ENCODE measurements at places on chromosomes 1 and 21.
A peak's percentile ranks its signal among the peaks of the same experiment; 100 is the strongest.

DNA sequence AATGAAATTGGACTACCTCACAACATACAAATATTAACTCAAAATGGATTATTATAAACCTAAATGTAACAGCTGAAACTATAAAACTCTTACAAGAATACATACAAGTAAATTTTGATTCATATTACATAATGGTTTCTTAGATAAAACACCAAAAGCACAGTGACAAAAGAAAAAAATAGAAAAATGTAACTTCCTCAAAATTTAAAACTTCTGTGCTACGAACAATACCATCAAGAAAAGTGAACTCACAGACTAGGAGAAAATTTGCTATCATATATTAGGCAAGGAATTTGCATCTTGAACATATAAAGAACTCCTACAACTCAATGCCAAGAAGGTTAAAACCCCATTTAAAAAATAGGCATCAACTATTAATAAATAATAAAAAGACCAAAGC lies 31.2 kb downstream of the ANGPTL3 start:
- no peaks in the 10 kb centered on the region for H3K27me3 ChIP-seq
- H3K27ac ChIP-seq = no peak overlapping the region
- H3K4me1 ChIP-seq = no peaks in the 10 kb centered on the region
- H3K4me3 ChIP-seq = no peak overlapping the region
- H3K36me3 ChIP-seq = no peaks in the 10 kb centered on the region

- DNase-seq = no peak
- no peak overlapping the region for H3K27ac ChIP-seq
- H3K4me1 ChIP-seq = no peaks in the 10 kb centered on the region
- H3K36me3 ChIP-seq = no peaks in the 10 kb centered on the region
- no peak overlapping the region for H3K4me3 ChIP-seq
- no peaks in the 10 kb centered on the region for H3K27me3 ChIP-seq
Measured at GRCh38 chr1:147052677-147053076, 114.6 kb downstream of the NBPF12 start.

DNA sequence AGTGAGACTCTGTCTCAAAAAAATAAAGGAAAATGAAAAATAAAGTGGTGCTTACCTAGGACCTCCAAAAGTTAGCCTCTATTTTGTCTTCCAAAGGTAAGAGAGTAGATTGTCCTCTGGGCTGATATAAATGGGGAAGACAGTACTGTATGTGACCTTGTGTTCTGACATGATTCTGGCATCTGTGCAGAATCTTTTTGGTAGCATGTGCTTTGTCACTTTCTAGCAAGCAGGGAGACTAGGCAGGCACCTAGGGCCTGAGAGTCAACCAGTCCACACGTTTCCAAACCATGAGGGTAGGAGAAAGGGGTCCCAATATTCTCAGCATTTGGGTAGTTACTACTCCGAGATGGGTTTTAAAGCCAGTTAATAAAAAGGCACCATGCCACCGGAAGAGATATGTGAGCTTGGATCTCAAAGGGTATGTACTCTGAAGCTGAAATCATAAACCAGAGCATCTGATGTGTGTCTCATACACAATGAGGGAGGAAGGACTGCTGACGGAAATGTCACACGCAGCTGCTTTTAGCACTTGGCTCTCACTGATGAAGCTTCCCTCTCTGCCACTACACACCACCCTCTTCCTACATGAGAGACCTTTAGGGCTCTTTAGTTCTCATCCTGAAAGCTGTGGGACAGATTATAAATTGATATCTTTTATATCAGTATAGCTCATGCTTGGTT lies 27.0 kb upstream of the SLC16A1 start:
- H3K4me3 ChIP-seq = no peak overlapping the region
- H3K27ac ChIP-seq = no peak overlapping the region
- no peaks in the 10 kb centered on the region for H3K27me3 ChIP-seq
- no peaks in the 10 kb centered on the region for H3K36me3 ChIP-seq
- H3K4me1 ChIP-seq = no peaks in the 10 kb centered on the region

DNA sequence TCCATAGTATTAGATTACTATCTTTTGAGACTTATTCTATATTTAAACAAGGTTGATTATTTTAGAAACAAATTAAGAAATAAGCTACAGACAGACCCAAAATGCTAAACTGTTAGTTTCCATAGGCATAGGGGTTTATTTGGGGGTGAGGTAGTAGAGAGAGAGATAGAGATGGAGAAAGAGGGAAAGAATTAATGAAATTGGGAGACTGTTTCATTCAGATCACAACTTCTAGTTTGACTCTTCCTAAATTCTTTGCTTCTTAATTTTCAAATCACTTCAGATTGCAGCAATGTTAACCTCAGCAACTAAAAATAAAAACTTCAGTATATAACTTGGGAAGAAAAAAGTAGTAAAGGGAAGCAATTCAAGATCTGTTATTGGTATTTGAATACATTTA lies 3.4 kb downstream of the JUN start:
- no peak overlapping the region for H3K27ac ChIP-seq
- H3K36me3 ChIP-seq = no peaks in the 10 kb centered on the region
- H3K27me3 ChIP-seq = peaks cover 7% of the 10 kb centered on the region
- H3K4me1 ChIP-seq = peaks cover 11% of the 10 kb centered on the region
- peak overlapping the region; percentile 71 for H3K4me3 ChIP-seq
- no peak for DNase-seq

- no peak overlapping the region for H3K4me3 ChIP-seq
- DNase-seq = no peak
- peaks cover 7% of the 10 kb centered on the region for H3K4me1 ChIP-seq
- H3K27ac ChIP-seq = no peak overlapping the region
- no peaks in the 10 kb centered on the region for H3K27me3 ChIP-seq
Measured at GRCh38 chr1:87121711-87122163, 206.9 kb upstream of the LMO4 start.

GRCh38 chr1:182649041-182649440 lies 35.3 kb downstream of the RGS8 start:
- H3K36me3 ChIP-seq = no peaks in the 10 kb centered on the region
- H3K27ac ChIP-seq = no peak overlapping the region
- no peaks in the 10 kb centered on the region for H3K27me3 ChIP-seq
- no peak for DNase-seq
- H3K4me3 ChIP-seq = no peak overlapping the region

GRCh38 chr1:160404094-160404493 lies 3.7 kb downstream of the VANGL2 start:
- H3K27ac ChIP-seq = no peak overlapping the region
- H3K4me3 ChIP-seq = no peak overlapping the region
- no peaks in the 10 kb centered on the region for H3K36me3 ChIP-seq
- H3K4me1 ChIP-seq = peaks cover 32% of the 10 kb centered on the region
- no peak for DNase-seq
- no peaks in the 10 kb centered on the region for H3K27me3 ChIP-seq

DNA sequence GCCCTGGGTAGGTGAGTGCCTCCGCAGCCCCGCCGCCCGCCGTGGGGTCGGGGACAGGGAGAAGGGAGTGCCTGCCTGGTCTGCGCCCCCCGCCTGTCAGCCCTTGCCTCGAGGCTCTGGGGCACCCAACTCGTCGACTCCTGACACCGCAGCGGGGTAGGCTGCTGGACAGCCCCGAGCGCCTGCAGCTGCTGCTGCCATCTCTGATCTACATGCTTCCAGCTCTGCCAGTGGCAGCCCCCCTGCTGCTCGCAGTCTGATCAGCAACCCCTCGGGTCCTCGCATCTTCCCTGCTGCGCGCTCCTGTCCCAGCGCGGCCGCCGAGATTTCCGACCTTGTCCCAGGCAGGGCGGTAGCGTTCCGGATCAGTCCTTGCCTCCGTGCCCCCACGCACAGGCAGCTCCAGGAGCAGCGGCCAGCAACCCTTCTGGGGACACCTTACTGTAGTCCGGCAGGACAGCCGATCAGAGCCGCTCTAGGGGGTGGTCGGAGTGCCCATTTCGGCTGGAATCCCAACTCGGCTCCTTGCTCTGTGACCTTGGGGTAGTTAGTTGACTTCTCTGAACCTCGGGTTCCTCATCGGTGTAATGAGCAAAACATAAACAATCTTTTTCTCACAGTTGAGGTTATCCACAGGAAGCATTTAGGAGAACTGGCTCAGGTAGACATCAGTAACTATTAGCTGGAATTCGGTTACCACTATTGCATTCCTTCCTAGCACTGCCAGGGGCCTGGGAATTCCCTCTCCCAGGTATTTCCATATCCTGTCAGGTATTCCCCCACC lies 540 bp downstream of the BCAN start:
- no peak overlapping the region for H3K27ac ChIP-seq
- no peaks in the 10 kb centered on the region for H3K36me3 ChIP-seq
- peaks cover 16% of the 10 kb centered on the region for H3K4me1 ChIP-seq
- H3K27me3 ChIP-seq = peaks cover 80% of the 10 kb centered on the region

- H3K36me3 ChIP-seq = no peaks in the 10 kb centered on the region
- no peaks in the 10 kb centered on the region for H3K4me1 ChIP-seq
- peaks cover 2% of the 10 kb centered on the region for H3K27me3 ChIP-seq
- H3K27ac ChIP-seq = no peak overlapping the region
Measured at GRCh38 chr1:233518344-233518743, 95.6 kb upstream of the KCNK1 start.

DNA sequence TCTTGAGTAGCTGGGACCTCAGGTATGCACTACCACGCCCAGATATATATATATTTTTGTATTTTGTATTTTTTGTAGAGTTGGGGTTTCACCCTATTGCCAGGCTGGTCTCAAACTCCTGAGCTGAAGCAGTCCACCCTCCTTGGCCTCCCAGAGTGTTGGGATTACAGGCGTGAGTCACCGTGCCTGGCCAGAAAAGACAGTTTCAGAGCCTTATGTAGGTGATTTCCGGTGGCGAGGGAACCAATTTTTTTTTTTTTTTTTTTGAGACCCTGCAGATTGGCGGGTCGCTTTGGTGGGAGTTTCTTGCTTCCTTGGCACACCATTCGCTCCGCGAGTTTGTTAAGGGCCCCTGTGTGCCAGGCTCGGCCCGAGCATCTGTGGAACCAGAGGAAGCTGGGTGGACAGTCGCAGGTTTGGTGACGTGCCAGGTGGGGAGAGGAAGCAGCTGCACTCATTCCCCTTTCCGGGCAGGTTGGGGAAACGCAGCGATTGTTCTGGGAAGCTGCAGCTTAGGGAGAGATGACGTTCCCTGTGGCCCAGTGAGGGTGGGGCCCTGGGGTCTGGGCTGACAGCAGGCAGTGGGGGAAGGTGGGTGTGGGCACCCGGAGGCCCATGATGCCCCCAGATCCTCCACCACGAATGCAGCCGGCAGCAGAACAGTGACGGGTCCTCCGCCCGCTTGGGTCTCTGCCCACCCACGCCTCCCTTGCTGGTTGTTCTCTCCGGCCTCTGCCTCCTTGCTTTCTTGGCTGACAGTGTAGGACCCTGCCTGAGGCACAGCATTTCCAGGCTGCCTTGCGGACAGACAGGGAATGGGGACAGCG lies 25.1 kb downstream of the SPSB1 start:
- H3K4me1 ChIP-seq = peaks cover 37% of the 10 kb centered on the region
- H3K4me3 ChIP-seq = no peak overlapping the region
- no peak for DNase-seq

- peaks cover 33% of the 10 kb centered on the region for H3K27me3 ChIP-seq
- peak overlapping the region; percentile 75 for H3K4me3 ChIP-seq
- H3K36me3 ChIP-seq = no peaks in the 10 kb centered on the region
Measured at GRCh38 chr1:200042552-200043335, 15.2 kb downstream of the NR5A2 start.

DNA sequence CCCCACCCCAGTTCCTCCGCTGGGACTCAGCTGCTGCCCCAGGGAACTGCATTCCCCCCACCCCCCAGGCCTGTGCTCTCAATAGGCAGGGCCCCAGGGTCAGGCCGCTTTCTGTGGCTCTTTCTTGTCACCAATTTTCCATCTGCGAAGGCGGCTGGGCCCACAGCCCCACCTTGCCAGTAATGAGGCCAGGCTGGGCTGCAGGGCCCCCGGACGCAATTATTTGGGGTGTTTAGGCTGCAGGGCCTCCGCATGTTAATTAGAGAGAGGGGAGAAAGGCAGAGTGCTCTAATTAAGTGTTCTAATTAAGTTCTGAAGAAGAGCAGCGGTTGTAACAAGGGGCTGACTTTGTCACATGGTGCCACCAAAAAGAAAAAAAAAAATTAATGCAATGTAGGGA lies 71.8 kb downstream of the EPHB2 start:
- H3K27ac ChIP-seq = no peak overlapping the region
- H3K27me3 ChIP-seq = no peaks in the 10 kb centered on the region
- no peak overlapping the region for H3K4me3 ChIP-seq

DNA sequence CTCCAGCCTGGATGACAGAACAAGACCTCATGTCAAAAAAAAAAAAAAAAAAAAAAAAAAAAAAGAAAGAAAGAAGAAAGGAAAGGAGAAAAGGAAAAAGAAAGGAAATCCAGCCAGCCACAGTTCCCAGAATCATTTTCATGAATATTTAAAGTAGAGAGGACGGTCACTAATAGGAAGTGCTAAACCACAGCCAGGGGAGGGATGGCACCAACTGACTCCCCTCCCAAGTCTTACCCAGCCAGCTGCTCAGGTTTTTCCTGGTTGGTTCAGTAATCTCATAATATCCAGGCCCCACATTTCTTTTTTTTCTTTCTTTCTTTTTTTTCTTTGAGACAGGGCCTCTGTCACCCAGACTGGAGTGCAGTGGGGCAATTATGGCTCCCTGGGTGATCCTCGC lies 63.9 kb upstream of the AK4 start:
- no peak overlapping the region for H3K4me3 ChIP-seq
- DNase-seq = no peak
- H3K36me3 ChIP-seq = no peaks in the 10 kb centered on the region
- H3K4me1 ChIP-seq = no peaks in the 10 kb centered on the region
- no peaks in the 10 kb centered on the region for H3K27me3 ChIP-seq

GRCh38 chr1:10969267-10969970 lies 43.0 kb upstream of the TARDBP start:
- H3K27ac ChIP-seq = no peak overlapping the region
- H3K27me3 ChIP-seq = no peaks in the 10 kb centered on the region
- H3K4me3 ChIP-seq = no peak overlapping the region
- H3K4me1 ChIP-seq = peaks cover 8% of the 10 kb centered on the region
- H3K36me3 ChIP-seq = no peaks in the 10 kb centered on the region

- H3K27me3 ChIP-seq = no peaks in the 10 kb centered on the region
- peaks cover 6% of the 10 kb centered on the region for H3K4me1 ChIP-seq
- H3K27ac ChIP-seq = no peak overlapping the region
- DNase-seq = no peak
Measured at GRCh38 chr1:8076176-8076575, 50.1 kb upstream of the ERRFI1 start.

DNA sequence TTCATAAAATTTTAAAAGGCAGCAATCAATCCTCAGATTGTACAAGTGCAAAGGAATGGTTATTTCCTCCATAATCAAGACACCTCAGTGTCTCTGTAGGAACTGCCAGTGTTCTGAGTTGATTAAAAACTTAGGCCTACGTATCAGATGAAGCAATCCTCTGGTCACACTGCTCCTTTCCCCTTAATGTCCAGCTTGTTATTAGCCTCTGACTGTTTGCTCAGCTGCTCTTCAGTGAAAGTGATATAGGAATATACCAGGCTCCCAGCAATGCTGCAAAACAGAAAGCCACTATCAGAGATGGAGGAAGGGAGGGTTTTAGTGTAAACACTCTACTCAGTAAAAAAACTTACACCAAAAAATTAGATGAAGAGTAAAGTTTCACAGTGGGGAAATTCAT lies 49.8 kb downstream of the SLC35D1 start:
- no peaks in the 10 kb centered on the region for H3K36me3 ChIP-seq
- no peak overlapping the region for H3K27ac ChIP-seq
- no peaks in the 10 kb centered on the region for H3K27me3 ChIP-seq
- no peak for DNase-seq
- no peak overlapping the region for H3K4me3 ChIP-seq
